ENCODE measurements at places on chromosomes 4 and X.

- no peak for DNase-seq
These were observed 146.2 kb upstream of the SH3RF1 start for GRCh38 chr4:169416997-169417396.

GRCh38 chr4:108556588-108557200, 63.7 kb upstream of the RPL34 start:
- no peak for DNase-seq

DNA sequence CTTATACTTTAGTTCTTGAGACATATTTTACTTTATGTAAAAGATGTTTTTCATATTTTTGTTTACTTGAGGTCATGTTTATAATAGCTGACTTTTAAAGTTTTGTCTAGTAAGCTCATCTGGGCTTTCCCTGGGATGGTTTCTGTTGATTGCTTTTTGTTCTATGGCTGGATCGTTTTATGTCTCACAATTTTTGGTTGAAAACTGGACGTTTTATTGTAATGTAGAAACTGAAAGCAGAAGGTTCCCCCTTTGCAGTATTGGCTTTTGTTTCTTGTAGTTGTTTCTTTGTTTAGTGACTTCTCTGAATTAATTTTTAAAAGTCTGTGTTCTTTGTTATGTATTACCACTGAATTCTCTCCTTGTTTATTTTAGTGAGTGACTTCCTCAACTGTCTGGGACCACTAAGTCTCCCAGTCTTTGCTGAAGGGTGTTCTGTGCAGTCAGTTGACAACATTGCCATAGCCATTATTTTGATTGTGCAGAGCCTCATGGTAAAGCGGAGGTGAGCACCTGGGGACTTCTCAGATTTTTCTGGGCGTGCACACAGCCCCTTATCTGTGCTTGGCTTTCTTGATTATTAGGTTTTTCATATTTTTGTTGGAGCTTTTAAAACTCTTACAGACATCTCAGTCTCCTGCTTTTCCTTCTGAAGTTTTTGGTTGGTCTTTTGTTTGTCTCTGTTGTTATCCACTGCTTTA, 31.0 kb downstream of the KDM6A start:
- no peak for DNase-seq

- DNase-seq = no peak
These were observed 58.5 kb upstream of the HELT start for GRCh38 chr4:184959786-184960185.

DNA sequence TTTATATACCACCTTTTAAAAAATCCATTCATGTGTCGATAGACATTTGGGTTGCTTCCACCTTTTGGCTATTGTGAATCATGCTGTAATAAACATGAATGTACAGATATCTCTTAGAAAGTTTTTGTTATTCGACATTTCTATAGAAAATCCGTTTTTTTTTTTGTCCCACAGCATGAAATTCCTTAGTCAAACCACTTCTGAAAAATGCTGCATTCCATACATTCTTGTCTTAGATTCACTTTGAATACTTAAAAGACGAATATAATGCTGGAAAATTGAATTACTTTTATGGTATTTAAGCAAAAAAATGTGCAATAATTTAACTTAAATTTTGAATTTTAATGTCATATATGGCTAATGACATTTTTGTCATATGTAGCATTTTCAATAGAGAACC, 1345.5 kb downstream of the TECRL start:
- no peak for DNase-seq

DNA sequence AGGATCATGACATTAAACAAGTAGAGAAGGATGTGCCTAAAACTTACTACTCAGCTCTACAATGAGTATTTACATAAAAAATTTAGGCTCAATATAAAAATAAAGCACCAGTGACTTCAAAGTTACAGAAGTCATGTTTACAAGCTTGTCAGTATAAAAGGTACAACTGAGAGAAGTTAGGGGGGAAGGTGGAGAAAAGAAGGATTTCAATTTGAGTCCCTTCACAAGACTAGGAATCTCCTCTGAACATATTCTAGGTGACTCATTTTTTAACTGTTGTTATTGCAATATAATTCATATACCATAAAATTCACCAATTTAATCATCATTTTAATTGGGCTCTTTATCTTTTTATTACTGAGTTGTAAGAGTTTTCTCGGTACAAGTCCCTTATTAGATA, 26.9 kb downstream of the FRYL start:
- DNase-seq = no peak

DNA sequence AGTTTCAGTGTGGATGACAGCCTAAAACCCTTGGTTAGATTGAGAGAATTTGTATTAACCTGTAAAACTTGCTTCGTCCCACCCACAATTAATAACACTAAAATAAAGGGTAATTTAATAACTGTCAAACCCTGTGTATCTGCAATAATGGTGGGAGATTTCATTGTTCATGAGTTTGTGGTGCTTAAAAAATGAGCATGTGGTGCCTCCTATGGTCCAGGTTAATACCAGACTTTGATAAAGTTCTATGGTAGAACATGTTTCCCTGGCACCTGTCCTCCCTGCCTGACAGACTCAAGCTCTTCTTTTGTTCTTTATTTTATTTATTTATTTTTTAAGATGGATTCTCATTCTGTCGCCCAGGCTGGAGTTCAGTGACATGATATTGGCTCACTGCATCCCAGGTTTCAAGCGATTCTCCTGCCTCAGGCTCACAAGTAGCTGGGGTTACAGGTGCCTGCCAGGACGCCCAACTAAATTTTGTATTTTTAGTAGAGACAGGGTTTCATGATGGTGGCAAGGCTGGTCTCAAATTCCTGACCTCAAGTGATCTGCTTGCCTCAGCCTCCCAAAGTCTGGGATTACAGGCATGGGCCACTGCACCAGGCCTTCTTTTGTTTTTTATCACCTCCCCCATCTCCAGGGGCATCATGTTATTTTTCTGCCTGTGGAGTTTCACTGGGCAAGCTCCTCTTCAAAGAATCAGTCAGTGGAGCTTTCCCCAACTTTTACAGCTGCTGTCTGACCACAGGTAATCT, 289.2 kb downstream of the NR3C2 start:
- no peak for DNase-seq

DNA sequence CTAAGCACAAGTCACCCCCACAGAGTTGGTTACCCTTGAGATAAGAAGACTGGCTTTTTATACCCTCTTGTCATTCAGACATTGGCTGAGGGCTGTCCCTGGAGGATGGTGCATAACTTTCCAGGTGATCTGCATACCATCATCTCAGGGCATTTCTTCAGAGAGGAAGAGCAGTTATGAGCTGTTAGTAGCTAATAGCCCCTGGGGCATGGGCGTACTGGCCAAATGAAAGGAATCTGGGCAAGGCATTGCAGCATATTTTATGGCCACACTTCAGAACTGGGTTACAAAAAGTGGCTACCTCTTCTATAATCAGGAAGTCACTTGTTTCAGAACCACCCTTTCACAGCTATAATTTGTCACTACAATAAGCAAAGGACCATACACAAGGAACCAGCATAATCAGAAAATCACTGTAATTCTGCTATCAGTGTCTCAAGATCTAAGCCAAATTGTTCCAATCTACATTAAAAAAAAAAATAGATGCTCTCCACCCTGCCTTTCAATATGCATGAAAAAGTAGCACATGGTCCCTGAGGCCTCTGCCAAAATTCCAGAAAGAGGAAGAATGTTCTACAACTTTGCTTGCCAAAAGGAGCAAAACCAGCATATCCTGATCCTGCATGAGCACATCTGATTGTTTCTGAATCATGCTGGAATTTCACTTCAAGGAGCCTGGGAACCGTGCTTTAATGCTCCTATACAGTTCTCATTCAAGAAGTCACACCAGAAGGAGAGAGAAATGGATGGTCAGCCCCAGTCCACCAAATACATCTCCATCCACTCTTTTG, 92.0 kb downstream of the TMEM144 start:
- peak; percentile 23 for DNase-seq

DNA sequence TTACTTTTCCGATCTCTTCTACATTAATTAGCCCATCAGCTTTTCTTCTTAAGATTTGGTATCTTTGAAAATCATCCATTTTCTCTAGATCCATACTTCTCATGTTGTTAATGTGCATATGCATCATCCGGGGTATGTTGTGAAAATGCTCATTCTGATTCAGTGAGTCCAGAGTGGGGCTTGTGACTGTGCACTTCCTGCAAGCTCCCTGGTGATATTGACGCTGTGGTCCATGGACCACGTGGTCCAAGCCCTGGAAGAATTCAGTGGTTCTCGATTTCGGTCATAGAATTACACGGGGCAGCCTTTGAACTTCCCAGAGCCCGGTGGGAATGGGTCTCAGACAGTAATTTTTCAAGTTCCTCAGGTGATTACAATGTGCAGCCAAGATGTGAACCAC, 69.8 kb downstream of the ZFX start:
- DNase-seq = no peak

DNA sequence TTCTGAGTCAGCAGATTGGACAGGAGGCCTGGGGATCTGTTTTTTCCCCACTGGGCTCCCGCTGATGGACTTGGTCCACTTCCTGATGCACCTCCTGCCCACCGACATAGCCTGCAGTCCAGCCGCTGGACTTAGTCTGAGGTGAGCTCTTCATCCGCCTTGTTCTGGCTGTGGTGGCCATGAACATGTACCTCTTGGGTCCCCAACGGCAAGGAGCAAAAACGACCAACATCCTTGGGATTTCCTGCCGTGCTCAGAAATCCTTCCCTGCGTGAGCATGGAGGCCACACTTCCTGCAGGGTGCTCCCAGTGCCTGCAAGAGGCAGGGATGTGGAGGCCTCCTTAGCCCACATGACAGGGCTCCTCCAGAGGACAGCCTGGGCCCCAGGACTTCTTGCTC, 76.8 kb downstream of the CRMP1 start:
- DNase-seq = no peak

DNA sequence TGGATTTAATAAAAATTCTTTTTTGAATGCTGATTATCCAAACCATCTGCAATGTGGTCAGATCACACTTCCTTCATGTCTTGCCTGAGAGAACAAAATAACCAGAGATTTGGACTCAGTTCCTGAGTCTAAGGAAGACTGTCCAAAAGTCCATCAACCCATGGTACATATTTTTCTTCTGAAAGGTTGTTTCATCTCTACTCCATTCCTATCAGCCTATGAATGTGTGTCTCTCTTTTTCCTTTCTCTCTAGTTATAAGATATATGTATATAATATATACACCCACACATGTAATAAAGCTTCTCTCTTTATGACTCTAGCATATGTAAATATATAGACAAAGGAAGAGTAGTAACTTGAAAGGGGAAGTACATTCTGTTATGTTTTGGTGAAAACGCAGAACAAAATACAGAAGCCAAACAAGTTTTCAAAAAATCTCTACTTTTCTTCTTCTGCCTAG, 226.9 kb downstream of the ARHGAP24 start:
- no peak for DNase-seq

GRCh38 chr4:14125375-14126129, 498.0 kb upstream of the BOD1L1 start:
- no peak for DNase-seq

DNA sequence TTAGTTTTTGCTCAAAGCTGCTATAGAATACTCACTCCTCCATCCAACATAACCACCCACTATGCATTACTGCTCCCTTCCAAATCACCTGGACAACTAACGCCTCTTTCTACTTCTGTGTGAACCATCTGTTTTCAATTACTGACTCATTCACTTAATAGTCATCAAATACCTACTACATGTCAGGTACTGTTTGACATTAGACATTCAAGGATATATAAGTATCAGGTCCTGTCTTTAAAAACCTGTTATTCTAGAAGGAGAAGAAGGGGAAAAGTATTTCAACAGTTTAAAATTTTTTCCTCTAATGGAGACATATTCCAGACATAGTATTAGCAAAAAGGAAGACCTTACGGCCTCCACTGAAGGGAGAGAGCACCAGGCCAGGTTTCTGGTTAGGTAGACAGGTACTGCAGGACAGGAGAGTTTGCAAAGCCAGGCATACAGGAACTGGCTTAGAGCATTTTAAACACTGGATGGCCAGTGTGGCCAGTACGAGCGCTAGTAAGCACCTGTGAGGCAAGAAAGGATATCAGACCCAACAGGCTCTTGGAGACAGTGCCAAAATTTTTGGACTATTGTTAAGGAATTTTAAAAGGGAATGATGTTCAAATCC, 39.0 kb downstream of the SH3RF1 start:
- DNase-seq = no peak

DNA sequence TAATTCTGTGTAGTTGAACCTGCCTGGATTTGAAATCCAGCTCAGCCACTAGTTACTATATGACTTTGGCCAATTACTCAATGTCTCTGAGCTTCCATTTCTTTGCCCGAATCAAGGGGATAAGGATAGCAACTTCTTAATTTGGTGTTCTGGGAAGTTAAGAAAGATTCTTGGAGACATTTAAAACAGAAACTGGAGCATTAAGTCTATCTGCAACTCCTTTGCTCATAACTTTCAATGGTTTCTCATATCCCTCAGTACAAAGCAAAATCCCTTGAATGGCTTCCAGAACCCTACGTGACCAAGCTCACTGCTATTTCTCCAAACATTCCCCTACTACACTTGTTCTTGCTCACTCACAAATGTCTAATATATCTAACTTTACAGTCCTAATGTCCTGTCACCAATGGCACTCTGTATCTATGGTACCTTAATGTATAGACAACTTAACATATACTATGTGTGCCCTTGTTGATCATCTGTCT, 849.1 kb upstream of the SLIT2 start:
- no peak for DNase-seq

- peak; percentile 23 for DNase-seq
These were observed at the start of gene IL1RAPL1 for GRCh38 chrX:28586981-28587551. TSS of gene IL1RAPL1 (plus strand) at chrX:28587446.

GRCh38 chr4:11507920-11508319, 79.2 kb upstream of the HS3ST1 start:
- DNase-seq = no peak

DNA sequence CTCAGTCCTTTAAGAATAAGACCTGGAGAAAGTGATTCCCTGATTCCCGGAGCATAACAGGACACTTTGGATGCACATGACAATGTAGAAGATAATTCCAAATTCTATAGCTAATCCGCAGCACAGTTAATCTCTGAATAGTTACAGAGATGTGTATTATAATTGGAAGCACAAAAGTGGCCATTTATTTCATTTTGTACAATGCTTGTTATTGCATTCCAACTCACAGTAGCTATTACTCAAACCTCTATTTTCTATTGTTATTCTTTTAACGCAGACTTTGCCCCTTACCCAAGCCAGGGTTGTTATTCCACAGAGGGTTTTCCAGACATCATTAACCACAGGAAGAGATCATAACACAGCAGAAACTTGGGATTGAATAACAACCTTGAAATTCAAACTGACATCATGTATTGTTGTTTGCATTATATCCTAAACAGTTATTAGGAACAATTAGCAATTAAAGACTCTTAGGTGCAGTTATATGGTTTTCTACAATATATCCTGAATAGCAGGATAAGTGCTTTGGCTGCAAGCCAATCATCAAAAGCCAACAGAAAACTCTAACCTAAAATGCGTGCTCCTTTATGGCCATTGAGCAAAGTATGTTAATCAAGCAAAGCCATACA, 984.0 kb upstream of the TENM3 start:
- no peak for DNase-seq

DNA sequence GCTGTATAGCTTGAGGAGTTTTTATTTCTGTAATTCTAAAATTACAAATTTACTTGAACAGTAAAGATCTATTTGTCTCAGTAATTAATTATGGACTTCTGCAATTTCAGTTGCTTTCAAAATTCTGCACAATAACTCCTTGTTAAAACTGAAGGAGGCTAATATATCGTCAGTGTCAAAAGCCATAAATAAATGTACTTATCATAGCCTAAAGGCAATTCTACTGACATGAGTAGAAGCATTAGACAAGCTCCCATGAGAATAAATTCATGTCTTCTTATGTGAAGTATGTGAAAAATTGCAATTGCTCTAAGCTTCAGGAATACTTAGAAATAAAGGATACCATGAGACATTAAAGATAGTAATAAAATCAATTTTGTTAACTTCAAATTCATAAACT, 381.2 kb upstream of the PCDH10 start:
- DNase-seq = no peak

GRCh38 chr4:24164797-24165196, 274.9 kb upstream of the PPARGC1A start:
- no peak for DNase-seq

Data from non-pigmented ciliary epithelial cell (primary cell).